ENCODE measurements at places on chromosomes 3 and 15.

GRCh38 chr15:43330780-43331087, 361 bp upstream of the LCMT2 start:
- DNase-seq, result no peak

DNA sequence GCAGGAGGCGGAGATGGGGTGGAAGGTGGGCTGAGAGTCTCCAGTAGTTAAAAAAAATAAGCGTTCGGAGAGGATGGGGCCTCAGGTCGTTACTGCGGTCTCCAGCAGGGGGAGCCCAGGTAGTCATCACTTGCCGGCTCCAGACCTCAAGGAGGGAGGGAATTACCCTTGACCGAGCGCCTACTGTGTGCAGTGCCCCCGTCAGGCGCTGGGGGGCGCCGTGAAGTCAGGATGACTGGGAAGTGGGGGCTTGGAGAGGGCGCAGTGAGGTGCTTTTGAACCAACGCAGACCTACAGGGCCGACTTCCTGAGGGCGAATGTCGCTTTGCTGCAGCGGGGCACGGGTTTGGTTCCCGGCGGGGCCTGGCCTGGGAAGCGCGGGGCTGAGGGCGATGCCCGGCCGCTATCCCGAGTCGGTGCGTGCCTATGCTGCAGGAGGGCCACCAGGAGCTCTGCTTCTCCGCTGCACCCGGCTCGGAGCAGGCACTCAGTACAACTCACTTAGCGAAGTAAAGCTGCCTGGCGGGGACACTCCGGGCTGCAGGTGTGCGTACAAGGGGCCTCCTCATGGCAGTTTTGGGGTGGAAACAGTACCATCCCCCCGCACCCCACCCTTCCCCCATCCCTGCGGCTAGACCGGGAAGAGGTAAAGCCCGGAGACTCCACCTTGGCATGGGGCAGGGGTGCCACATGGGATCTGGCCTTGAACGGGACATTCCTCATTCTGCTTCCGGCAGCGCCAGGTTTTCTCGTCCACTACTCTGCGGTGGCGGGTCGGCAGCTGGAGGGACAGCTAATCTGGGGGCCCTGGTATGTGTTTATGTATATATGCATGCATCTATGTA, 79.8 kb downstream of the RHCG start:
- peak; percentile 72 for DNase-seq

GRCh38 chr3:134640872-134641470, 9.9 kb downstream of the KY start:
- DNase-seq, result no peak

- DNase-seq, result no peak
Measured at GRCh38 chr3:13598926-13599886, 50.3 kb downstream of the FBLN2 start.

DNA sequence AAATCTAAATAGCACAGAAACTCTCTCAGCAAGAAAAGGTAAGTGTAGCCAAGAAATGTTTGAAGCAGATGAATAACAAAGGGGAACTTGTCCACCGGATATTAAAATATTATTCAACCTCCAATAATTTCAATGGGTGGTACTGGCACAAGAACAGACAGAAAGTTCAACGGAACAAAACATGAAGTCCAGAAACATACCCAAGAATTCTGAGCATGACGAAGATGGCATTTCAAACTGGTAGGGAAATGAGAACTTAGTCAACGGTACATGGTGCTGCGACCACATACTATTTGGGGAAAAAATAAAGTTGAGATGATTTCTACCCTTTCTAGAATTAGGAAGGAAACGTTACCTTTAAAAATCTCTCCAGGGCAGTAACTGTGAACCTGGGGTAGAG, 5.5 kb downstream of the CHSY1 start:
- no peak for DNase-seq

DNA sequence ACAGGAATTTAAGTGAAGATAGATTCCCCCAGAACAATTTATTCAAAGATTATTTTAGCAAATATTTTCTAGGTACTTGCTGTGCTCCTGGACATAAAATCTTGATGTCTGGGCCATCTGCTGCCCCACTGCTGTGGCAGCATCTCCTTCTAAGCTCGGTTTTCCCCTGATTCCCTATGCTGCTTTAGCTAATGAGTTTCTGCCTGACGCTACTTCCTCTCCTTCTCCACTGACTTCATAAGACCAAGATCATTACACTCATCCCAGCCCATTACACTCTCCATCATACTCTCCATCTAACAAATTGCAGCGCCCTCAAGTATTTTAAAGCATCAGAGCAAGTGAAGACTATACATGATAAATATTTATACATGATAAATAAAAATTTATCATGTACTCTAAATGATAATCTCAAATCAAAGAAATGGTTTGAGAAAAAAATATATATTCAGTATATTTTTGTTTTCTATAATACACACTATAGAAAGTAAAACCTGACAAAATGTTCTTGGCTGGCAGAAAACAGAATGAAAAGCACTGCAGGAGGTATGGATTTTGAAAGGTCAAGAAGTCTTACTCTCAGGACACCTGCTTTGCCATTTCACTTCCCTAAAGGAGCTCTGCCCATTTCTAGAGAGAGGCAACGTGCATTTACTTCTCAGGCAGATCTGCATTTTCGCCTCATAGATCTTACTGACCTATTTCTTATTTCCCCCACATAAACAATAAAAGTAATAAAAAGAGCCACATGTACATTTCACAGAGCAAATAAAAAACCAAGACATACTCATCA, 232.0 kb downstream of the KCNMB2 start:
- no peak for DNase-seq

- no peak for DNase-seq
Measured at GRCh38 chr3:152323834-152324233, 55.1 kb downstream of the MBNL1 start.

DNA sequence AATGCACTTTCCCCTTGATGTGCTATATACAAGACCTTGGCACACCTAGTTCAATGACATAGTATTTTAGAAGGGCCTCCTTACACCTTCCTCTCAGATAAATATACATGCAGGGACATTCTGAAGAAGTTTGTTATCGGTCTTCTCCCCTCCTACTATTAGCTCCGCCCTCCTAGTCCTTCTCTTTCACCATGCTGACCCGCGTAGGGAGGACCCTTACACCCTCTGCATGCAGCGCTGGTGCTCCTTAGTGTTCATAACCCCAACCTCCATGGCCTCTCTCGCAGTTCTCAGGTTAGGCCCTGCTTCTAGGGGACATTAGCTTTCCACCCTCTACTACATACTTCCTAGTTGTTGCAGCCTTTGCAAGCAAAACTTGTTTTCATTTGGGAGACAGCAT, 146.4 kb downstream of the PGPEP1L start:
- DNase-seq, result no peak

GRCh38 chr3:54968546-54969172, 40.8 kb upstream of the LRTM1 start:
- no peak for DNase-seq
